ENCODE measurements at places on chromosomes 6 and 20. TPM values are rescaled to one million over a fixed set of nuclear protein-coding genes. Genes with fewer than 3 reads are reported as not detected.

OR2H1 gene
- total RNA-seq = not detected

DNA sequence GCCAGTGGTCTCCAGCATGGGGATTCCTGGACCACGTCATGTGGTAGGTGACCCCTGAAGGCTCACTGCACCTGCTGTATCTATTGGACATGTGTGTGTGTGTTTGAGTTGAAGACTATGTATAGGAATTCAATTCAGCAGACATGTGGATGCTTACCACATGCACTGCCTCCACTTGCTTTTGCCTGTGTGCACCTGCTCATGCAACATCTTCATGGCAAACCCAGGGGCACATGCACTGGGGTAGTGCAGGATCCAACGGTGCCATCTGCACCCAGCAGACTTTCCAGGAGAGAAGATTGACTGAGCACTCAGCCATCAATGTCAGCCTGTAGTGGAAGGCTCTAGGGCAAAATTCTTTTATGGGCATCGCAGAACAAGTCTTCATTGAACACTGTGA is 299.4 kb downstream of the CDH26 start:
- no peak for DNase-seq
- H3K4me1 ChIP-seq = no peaks in the 10 kb centered on the region
- peaks cover 21% of the 10 kb centered on the region for H3K27me3 ChIP-seq
- no peaks in the 10 kb centered on the region for H3K36me3 ChIP-seq

GRCh38 chr20:4130404-4131189 is 115.2 kb upstream of the RNF24 start:
- no peak overlapping the region for H3K4me3 ChIP-seq
- DNase-seq = no peak
- no peak overlapping the region for H3K27ac ChIP-seq
- no peaks in the 10 kb centered on the region for H3K36me3 ChIP-seq

PROKR2 gene
- total RNA-seq = not detected

C20orf204 gene
- total RNA-seq = 2.6 TPM

RAET1G gene
- total RNA-seq = 1.2 TPM

- H3K4me3 ChIP-seq = no peak overlapping the region
- H3K4me1 ChIP-seq = no peaks in the 10 kb centered on the region
- no peak overlapping the region for H3K27ac ChIP-seq
- H3K36me3 ChIP-seq = peaks cover 24% of the 10 kb centered on the region
Observed at GRCh38 chr6:80174900-80175572, 68.6 kb downstream of the BCKDHB start.

HLA-DPB1 gene
- 209 TPM for total RNA-seq

POM121L2 gene
- total RNA-seq = not detected

- H3K36me3 ChIP-seq = no peaks in the 10 kb centered on the region
- no peaks in the 10 kb centered on the region for H3K4me1 ChIP-seq
- no peak overlapping the region for H3K27ac ChIP-seq
Observed at GRCh38 chr6:20866935-20867703, 332.9 kb downstream of the CDKAL1 start.

GRCh38 chr20:59403261-59403961 is 103.0 kb downstream of the EDN3 start:
- peaks cover 19% of the 10 kb centered on the region for H3K4me1 ChIP-seq
- peaks cover 54% of the 10 kb centered on the region for H3K27me3 ChIP-seq
- no peak overlapping the region for H3K27ac ChIP-seq
- H3K36me3 ChIP-seq = no peaks in the 10 kb centered on the region
- H3K4me3 ChIP-seq = peak overlapping the region; percentile 15
- peak; percentile 90 for DNase-seq

MSH5 gene
- 35.2 TPM for total RNA-seq

DNA sequence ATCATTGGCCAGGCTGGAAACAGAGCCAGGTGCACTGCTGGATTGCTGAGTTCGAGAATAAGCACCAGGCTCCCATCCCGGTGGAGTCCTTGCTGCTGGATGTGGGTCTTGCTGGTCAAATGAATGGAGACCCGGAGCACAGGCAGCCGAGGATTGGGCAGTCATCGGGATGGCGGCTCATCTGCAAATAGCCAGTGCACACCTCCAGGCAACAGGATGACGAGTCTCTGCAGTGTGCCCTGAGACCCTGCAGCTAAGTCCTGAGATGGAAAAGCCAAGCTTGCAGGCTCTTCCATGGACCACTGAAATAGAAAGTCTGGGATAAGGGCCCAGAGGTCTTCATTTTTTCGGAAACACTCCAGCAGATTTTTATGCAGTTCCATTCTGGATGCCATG is 143.5 kb downstream of the WDR27 start:
- H3K27me3 ChIP-seq = no peaks in the 10 kb centered on the region
- H3K36me3 ChIP-seq = no peaks in the 10 kb centered on the region
- DNase-seq = no peak
- H3K4me1 ChIP-seq = no peaks in the 10 kb centered on the region
